Right atrium auricular region (tissue), 2 donors: ENCODE measurements at places on chromosomes 7 and 10.

- no peak for DNase-seq
Measured at GRCh38 chr10:123573236-123574108, 92.7 kb upstream of the GPR26 start.

GRCh38 chr7:3089493-3089892, 45.8 kb upstream of the CARD11 start:
- no peak for DNase-seq

GRCh38 chr7:136183981-136184380, 206.8 kb upstream of the MTPN start:
- no peak for DNase-seq

DNA sequence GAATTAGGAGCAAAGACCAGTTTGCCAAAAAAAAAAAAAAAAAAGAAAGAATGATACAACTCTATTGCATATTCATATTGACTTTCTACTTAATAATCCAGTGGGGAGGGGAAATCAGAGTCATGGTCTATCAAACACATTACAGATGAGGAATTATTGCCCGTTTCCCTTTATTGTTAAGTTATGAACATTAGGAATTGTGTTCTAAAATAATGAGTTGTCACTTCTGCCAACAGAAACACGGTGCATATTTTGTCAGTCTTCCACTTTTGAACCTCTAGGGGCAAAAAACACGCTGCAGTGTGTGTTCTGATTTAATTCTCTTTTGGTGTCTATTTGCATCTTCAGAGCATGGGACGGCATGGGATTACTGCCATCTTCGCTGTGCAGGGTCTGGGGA, 115.7 kb upstream of the RHOBTB1 start:
- DNase-seq, result no peak

GRCh38 chr10:12540341-12540781, 191.0 kb downstream of the CAMK1D start:
- no peak for DNase-seq

DNA sequence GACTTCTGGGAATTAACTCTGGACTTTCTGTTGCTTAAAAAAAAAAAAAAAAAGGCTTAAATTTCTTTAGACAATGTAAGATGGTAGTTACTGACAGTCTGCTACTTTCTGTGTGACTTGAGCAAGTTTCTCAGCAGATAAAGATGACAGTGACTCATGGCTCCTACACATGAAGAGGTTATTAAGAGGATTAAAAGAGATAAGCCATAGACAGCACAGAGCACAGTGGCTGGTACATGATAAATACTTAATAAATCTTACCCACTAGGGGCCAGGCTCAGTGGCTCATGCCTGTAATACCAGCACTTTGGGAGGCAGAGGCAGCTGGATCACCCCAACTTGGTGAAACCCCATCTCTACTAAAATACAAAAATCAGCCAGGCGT, 174.8 kb downstream of the JAZF1 start:
- DNase-seq, result no peak

- no peak for DNase-seq
Measured at GRCh38 chr10:17785276-17785930, 23.7 kb upstream of the MRC1 start.

DNA sequence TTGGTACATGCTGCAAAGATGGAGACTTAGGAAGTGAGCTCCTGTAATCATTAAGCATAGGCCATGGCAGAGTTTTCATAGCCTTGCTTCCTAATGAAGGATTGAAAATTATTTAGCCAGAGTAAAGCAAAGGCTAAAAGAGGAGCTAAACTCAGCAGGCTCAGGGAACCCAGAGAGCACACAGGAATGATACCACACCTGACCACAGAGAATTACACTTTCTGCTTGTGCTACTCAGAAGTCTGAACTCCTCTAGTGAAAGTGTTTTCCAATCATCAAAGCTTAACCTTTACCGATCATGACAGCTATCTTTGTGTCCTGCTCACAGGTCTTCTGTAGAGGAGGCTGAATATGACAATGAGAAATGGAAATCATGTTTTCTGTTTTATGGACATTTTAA, 347.7 kb downstream of the OTUD1 start:
- DNase-seq, result no peak

DNA sequence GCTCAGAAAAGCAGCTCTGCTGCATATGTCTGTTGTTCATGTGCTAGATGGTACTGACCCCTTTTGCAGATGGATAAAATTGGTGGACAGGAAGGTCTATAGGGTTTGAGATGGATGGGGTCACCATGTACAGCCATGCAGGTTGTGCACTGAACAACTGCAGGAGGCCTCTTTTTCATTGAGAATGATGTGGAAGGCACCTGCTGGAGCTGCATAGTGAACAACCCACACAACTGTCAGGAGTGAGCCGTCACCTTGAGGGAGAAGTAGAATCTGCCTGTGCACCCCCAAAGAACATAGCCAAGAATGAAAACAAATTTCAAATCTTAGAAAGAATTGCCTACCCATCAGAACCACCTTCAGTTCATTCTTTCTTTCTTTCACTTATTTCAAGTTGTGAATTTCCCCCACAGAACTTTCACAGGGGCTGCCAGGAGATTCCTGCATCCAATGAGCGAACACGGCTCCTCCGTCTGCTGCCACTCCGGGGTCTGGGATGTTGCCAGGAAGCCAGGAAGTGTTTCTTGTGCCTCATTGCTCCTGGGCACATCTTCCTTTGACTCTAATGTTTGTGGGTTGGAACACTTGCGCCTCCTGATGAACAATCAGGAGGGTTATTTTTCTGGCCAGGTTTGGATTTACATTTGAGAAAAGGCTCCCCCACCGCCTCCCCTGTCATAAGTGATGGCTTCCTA, 53.7 kb upstream of the DOCK1 start:
- no peak for DNase-seq

- DNase-seq, result no peak
Measured at GRCh38 chr10:112634096-112634830, 187.2 kb downstream of the VTI1A start.

GRCh38 chr10:131869344-131869743, 31.5 kb upstream of the PPP2R2D start:
- DNase-seq, result no peak

GRCh38 chr10:21742740-21743412, 208.8 kb downstream of the MLLT10 start:
- no peak for DNase-seq

DNA sequence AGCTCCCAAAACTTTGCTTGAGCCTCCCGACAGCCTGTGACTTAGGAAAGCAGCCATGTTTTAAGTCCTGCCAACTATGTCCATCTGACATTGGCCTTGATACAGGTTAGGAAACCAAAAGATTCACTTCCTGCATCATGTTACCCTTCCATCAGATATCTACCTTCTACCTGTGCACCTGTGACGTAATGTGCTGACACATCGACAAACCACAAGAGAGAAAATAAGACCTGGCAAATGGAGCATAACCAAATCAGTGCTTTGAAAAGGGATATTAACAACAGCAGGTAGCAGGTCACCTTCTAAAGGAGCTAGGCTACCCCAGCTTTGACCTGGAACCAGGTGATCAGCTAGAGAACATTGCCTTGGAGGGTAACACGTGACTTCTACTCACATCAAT, 14.8 kb upstream of the PRR15 start:
- DNase-seq, result no peak

DNA sequence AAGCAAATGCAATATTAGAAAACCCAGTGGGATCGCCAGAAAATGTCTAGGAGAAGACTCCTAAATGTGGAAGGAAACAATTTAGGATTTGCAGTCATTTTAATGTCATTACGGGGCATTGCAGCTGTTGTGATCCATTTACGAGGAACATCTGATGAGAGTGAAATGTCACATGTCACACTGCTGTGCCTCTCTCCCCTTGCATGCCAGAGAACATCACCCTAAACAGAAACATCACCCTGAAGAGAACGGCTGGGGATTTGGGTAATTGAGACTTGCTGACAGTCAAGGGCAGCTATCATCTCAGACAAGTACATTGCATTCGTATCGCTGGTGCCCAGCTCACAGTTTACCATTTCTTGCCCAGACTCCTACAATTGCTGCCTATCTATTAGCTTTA, 785.7 kb upstream of the POM121L12 start:
- DNase-seq, result no peak

GRCh38 chr7:92615861-92616260, 25.7 kb upstream of the FAM133B start:
- no peak for DNase-seq

DNA sequence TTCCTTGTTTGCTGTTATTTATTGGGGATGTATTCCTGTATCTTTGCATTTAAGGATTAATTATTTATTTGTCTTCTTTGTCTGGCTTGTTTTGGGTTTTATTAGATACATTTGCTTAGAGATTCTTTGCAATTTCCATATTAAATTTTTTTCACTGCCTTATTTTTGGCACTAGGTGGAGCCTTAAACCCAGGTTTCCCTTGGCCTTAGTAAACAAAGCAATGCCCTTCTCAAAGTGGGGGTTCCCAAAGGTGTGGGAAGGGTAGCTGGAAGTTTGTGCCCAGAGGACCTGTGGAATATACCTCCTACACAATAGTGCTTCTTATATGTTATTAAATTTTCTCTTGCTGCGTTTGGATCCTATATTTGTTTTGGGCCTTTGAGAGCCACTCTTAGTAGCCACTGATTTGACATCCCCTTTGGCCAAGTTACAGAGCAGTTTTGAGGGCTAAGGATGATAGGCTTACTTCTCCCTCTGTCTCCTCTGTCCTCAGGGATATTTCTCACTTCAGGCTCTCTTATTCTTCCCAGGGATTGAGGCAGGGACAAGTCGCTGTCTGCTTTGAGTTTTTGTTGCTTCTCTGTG, 162.3 kb downstream of the ITGB1 start:
- no peak for DNase-seq

GRCh38 chr7:37916673-37917660, at the start of gene SFRP4:
Gene SFRP4 (minus strand): TSS chr7:37916817. CDS start chr7:37916537, 280 bp downstream.
- no peak for DNase-seq
